Activated T-helper 1 cell treated with anti-CD3 and anti-CD28 coated beads, Interleukin-12 subunit alpha, Interleukin-12 subunit beta, Interleukin-2, Interleukin-4 antibody, amounts not matched to agents 30 ng/mL and 10 ng/mL and 1 ng/mL, durations not matched to agents 14 hours and 24 hours and 36 hours (primary cell): ENCODE measurements at places on chromosomes 13 and 19.

DNA sequence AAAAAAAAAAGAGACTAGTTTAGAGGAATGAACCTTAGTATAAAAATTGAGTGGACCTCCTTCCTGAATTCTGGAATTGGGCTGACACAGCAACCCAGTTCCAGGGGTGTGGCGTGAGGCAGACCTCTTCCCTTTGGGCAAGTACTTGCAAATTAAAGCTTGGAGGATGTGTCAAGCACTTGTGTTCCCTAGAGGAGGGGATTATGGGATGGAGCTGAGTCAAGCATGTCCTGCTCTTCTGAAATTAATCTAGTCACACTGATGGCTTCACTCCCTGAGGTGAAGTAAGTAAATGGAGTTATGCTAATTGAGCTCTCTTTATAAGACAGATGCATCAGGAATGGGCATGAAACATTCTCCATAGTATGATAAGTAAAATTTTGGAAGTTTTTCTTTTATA, 107.7 kb upstream of the HTR2A start:
- peaks cover 13% of the 10 kb centered on the region for H3K27me3 ChIP-seq
- no peaks in the 10 kb centered on the region for H3K36me3 ChIP-seq
- no peak overlapping the region for H3K4me3 ChIP-seq
- no peaks in the 10 kb centered on the region for H3K4me1 ChIP-seq
- no peak for DNase-seq

- H3K27ac ChIP-seq: no peak overlapping the region
- no peaks in the 10 kb centered on the region for H3K4me1 ChIP-seq
- no peak overlapping the region for H3K4me3 ChIP-seq
- H3K36me3 ChIP-seq: no peaks in the 10 kb centered on the region
- H3K27me3 ChIP-seq: peaks cover 1% of the 10 kb centered on the region
Measured at GRCh38 chr13:30074431-30074830, 224.0 kb upstream of the UBL3 start.

- no peak overlapping the region for H3K4me3 ChIP-seq
- H3K27ac ChIP-seq: no peak overlapping the region
- H3K4me1 ChIP-seq: no peaks in the 10 kb centered on the region
- H3K27me3 ChIP-seq: no peaks in the 10 kb centered on the region
- H3K36me3 ChIP-seq: no peaks in the 10 kb centered on the region
- no peak for DNase-seq
Measured at GRCh38 chr13:92833071-92833470, 393.5 kb upstream of the GPC6 start.

- H3K27me3 ChIP-seq: no peaks in the 10 kb centered on the region
- no peaks in the 10 kb centered on the region for H3K36me3 ChIP-seq
- no peaks in the 10 kb centered on the region for H3K4me1 ChIP-seq
Measured at GRCh38 chr13:33257841-33258807, 27.4 kb downstream of the STARD13 start.

- no peak for DNase-seq
- no peaks in the 10 kb centered on the region for H3K4me1 ChIP-seq
- H3K27me3 ChIP-seq: peaks cover 8% of the 10 kb centered on the region
- no peak overlapping the region for H3K4me3 ChIP-seq
- H3K36me3 ChIP-seq: peaks cover 1% of the 10 kb centered on the region
Measured at GRCh38 chr13:36356058-36356457, 9.9 kb upstream of the SPART start.

- H3K27ac ChIP-seq: no peak overlapping the region
- H3K4me3 ChIP-seq: no peak overlapping the region
- H3K27me3 ChIP-seq: no peaks in the 10 kb centered on the region
- no peak for DNase-seq
- no peaks in the 10 kb centered on the region for H3K4me1 ChIP-seq
Measured at GRCh38 chr13:32253911-32254399, 61.2 kb downstream of the ZAR1L start.

DNA sequence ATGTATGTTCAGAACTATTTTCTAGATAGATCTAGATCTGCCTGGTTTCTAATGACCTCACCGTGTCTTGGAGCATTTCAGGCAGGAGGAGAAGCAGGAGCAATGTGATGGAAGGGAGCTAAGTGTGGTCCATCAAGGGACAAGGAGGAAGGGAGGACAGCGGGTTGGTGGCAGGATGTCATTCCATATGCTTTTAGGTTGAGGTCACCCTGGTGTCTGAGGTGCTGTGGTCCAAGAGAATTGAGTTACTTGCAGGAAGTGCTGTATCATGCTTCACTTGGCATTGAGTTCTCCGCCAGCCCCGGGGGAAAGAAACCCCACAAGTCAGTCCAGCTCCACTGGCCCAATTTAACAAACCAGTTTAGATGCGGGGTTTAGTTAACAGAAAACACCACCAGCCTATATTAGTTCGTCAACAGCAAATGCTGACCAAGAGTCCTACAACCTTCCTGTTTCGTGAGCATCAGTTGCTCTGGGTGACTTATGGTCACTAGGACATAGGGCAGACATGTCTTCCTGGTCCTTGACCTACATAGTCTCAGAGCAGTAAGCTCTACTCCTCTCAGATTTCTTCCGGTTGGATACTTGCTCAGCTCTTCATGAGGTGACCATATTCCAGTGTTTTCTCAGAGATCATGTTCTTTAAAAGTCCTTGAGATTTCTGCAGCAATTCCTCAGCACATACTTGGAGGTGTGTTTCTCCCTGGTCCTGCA, 79.4 kb downstream of the MBNL2 start:
- H3K4me3 ChIP-seq: no peak overlapping the region
- H3K36me3 ChIP-seq: peaks cover 2% of the 10 kb centered on the region
- H3K4me1 ChIP-seq: no peaks in the 10 kb centered on the region
- no peak overlapping the region for H3K27ac ChIP-seq

GRCh38 chr13:52421216-52421615, 15.2 kb upstream of the THSD1 start:
- H3K4me3 ChIP-seq: no peak overlapping the region
- no peak for DNase-seq
- no peaks in the 10 kb centered on the region for H3K4me1 ChIP-seq
- no peak overlapping the region for H3K27ac ChIP-seq
- peaks cover 44% of the 10 kb centered on the region for H3K36me3 ChIP-seq
- no peaks in the 10 kb centered on the region for H3K27me3 ChIP-seq

GRCh38 chr13:69551193-69551592, 556.4 kb upstream of the ATXN8OS start:
- H3K36me3 ChIP-seq: no peaks in the 10 kb centered on the region
- no peak for DNase-seq
- no peak overlapping the region for H3K27ac ChIP-seq

DNA sequence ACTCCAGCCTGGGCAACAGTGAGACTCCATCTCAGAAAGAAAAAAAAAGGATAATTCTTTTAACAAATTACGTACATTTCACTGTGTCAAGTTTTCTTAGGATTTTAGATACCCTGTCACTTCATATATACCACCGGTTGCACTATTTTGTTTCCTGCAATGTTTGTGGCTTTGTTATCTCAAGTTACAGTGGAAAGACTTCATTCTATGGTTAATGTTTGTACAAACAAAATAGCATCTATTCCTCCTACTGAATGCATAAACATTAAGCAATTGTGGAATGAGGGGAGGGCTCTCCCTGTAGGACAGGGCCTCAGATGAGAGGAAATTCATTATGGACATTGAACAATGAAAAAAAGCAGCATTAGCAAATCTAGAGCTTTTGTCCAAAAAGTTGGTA, 120.1 kb downstream of the DNAJC3 start:
- no peaks in the 10 kb centered on the region for H3K4me1 ChIP-seq
- H3K27ac ChIP-seq: no peak overlapping the region
- no peak overlapping the region for H3K4me3 ChIP-seq
- no peaks in the 10 kb centered on the region for H3K27me3 ChIP-seq

DNA sequence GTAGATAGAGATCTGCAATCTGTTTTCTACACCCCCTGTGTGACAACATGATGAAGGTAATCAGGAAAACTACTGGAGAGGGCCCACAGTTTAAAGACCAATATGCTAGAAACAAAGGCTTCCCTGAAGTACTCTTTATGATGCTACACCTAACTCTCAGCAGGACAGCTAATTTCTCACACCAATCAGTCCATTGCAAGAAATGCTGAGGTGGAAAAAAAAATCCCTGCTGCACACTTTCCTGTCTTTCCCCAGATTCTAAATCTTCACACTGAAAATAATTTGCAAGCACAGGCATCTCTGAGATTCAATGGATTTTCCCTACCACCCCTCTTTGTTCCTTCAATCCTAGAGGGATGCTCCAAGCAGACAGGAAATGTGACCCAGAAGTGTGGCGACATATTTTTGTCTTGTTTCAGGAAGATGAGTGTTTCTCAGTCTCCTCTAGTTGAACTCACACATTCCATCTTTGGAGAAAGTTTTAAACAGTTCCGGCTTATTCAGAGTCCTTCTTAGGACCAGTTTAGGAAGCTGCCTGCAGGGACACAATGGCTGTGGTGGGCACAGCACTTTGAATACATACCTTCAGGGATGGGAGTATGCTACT, 671.6 kb downstream of the DIAPH3 start:
- no peak overlapping the region for H3K4me3 ChIP-seq
- H3K27ac ChIP-seq: no peak overlapping the region
- DNase-seq: no peak
- H3K27me3 ChIP-seq: no peaks in the 10 kb centered on the region
- H3K36me3 ChIP-seq: no peaks in the 10 kb centered on the region

DNA sequence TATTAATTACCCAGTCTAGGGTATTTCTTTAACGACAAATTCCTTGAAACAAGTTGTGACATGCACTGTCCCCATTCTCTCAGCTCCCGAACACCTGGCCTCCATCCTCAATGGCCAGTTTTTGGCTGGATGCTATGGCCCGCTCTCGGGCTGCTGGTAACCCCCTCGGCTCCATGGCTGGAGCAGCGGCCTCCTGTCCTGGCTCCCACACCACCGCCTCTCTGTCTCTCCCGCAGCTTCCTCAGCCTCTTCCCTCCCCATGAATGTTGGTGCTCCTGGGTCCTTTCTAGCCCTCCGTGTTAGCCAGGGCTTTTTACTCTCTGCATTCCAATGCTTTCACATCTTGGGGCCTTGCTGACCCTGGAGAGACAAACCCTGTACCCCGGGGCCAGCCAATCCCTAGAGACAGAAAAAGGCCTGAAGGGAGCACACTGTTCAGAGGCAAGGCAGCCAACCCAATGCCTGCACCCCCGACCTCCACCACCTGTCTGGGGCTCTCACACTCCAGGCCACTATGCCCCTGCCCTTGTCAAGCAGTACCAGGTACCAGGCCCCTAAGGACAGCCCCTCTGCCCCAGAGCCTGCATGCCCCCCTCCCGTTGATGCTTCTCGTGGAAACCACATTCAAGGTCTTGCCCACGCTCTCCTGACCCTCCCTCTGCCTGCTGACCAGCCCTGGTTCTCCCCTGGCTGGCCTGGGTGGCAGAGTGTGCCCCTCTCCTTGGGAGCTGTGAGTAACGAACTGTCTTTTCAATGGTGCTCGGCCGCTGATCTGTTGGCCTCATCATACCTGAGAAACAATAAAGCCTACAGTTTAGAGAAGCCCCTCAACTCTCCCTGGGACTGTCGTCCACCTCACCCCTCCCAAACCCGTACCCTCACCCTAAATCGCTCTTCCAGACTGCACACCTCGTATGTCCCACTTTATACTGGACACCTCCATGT, 86.9 kb upstream of the GPR183 start:
- H3K4me3 ChIP-seq: no peak overlapping the region
- peaks cover 12% of the 10 kb centered on the region for H3K4me1 ChIP-seq
- H3K27ac ChIP-seq: peak overlapping the region; percentile 8
- no peak for DNase-seq
- H3K36me3 ChIP-seq: no peaks in the 10 kb centered on the region

GRCh38 chr19:46660551-46661019, 397 bp downstream of the DACT3 start:
- H3K36me3 ChIP-seq: peaks cover 2% of the 10 kb centered on the region
- H3K4me3 ChIP-seq: peak overlapping the region; percentile 72
- H3K27me3 ChIP-seq: peaks cover 43% of the 10 kb centered on the region
- H3K27ac ChIP-seq: no peak overlapping the region
- no peak for DNase-seq

DNA sequence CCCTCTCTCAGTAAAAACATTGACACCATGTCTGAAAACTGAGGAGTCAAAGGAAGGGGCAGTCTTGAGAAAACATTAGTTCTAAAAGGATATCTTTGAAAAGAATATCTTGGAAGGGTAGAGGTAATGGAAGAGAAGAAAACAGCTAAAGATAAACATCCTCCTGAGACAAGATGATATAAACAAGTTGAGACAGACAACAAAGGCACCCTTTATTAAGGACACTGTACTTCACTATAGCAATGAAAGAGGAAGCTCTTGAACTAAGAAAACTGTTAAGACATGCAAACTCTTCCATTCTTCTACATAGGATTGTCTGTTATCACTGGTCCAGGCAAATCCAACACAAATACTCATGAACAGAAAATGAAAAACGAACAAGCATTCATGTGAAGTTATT, 46.3 kb downstream of the MTMR6 start:
- H3K36me3 ChIP-seq: peaks cover 13% of the 10 kb centered on the region
- no peak for DNase-seq
- no peaks in the 10 kb centered on the region for H3K4me1 ChIP-seq
- H3K27me3 ChIP-seq: no peaks in the 10 kb centered on the region
- no peak overlapping the region for H3K27ac ChIP-seq

DNA sequence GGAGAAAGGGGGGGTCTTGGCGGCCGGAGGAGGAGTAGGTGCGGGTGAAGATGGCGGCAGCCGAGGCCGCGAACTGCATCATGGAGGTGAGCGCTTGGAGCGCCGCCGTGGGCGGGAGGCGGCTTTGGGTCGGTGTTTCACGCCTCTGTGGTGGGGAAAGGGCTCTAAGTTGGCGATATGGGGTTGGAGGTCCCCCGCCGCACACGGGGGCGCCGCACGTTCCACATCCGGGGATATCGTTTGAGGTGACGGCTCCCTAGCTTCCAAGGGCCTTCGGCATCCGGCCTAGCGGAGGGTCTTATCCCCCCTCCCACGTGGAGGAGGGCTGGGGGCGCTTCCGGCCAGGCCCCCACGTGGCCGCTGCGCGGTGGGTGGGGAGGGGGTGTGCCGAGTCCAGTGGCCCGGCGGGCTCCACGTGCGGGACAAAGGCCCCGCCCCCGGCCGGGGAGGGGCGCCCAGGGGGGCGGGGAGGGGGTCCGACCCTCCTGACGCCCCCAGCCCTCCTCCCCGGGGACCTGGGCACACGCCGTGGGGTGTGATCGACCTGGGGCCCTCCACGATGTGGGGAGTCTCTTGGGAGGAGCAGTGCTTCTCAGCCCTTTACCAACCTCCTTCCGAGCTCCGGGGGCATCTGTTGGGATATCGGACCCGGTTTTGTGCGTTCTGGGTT, at the start of gene PRMT1:
Gene PRMT1 (plus strand): TSS at position 41 of the 670 bp plus-strand sequence. CDS start 10 bp downstream, at position 51.
- H3K27me3 ChIP-seq: no peaks in the 10 kb centered on the region
- H3K27ac ChIP-seq: peak within 1 kb of the TSS; percentile 99
- H3K36me3 ChIP-seq: peaks cover 21% of the 10 kb centered on the region

GRCh38 chr13:41740479-41740878, 220.4 kb downstream of the VWA8 start:
- H3K27ac ChIP-seq: no peak overlapping the region
- H3K4me3 ChIP-seq: no peak overlapping the region
- no peaks in the 10 kb centered on the region for H3K36me3 ChIP-seq
- no peaks in the 10 kb centered on the region for H3K4me1 ChIP-seq
- no peaks in the 10 kb centered on the region for H3K27me3 ChIP-seq

- no peaks in the 10 kb centered on the region for H3K4me1 ChIP-seq
- DNase-seq: no peak
- no peaks in the 10 kb centered on the region for H3K27me3 ChIP-seq
Measured at GRCh38 chr13:47794963-47795362, 206.1 kb downstream of the SUCLA2 start.
